SK-N-SH (cell line): ENCODE measurements at places on chromosomes 7 and 10. TPM values are rescaled to one million over a fixed set of nuclear protein-coding genes. Genes with fewer than 3 reads are reported as not detected.

Gene DNAJC12
- polyA plus RNA-seq, result 7.9 and 9.3 TPM in 2 replicates

Gene PAPOLB
- not detected in 2 replicates for polyA plus RNA-seq

Gene MET
- polyA plus RNA-seq, result 38.7 and 61.6 TPM in 2 replicates

DNA sequence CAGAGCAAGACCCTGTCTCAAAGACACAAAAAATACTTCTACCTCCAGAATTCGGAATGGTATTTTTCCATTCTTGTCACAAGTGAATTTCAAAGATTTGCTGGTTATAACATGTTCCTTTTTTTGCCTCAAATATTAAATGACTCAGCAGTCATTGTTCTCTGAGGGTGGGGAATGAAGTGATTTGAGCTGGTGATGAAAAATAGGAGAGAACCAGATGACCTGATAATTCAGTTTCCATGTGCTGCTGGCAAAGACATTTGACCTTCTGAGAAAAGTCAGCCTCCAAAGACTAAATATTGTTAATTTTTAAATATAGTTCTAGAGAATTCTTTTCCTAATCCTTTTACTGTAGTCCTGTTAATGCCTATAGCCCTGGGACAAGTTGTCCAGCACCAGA lies 78.9 kb downstream of the CACNB2 start:
- no peak for DNase-seq

- no peak for DNase-seq
These were observed 42.5 kb upstream of the AHR start for GRCh38 chr7:17255926-17256325.

DNA sequence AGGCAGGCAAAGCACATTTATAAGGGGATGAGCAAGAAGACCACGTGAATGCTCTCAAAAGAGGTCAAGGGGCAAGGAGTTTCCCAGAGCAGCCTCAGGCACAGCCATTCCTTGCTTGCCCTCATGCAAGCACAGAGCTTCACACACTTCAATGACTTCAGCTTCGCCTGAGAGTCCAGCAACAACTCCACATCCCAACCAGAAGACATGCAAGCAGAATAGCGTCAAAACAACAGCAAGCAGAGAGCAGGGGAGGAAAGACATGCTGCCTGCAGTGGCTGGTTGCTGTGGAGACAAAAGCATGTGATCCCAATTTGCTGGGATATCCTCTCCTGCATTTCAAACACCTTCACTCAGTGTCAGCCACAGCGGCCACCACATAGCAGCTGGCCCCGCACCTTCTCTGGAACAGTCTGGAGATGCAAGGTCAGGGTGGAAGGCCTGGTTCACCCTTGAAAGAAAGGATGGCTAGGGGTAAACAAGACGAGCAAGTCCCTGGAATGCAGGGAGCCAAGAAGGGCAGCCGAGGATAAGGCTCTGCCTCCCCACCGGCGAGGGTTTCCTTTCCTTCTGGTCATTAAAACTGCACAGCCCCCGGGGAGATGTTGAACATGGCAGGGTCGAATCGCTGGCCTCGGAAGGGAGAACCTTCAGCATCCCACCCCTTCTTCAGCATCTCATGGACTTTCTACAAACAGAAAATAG lies 60.2 kb upstream of the CAMK2B start:
- DNase-seq, result no peak

GRCh38 chr7:99731638-99732374 lies 3.2 kb downstream of the CYP3A7 start:
- DNase-seq, result no peak
